Right forelimb (tissue), 1 donor: ENCODE measurements at places on chromosomes 11 and 22.

DNA sequence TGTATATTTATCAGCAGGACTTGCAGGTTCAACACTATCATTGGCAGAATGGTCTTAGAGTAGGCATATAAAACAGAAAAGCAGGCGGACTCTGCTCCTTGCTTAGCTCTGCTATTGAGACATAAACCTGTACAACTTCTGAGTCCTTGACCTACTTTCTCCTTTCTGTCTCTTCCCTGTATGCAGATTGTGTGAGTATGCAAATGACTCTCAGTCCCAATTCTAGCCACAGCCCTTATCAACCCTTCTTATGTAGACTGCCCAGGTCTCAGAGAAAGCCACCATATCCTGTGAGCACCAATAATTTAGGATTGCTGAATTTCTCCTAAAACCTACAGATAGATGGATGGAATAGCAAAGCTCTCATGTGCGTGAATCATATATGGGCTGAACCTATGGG, 367.6 kb upstream of the DDI1 start:
- DNase-seq = no peak

DNA sequence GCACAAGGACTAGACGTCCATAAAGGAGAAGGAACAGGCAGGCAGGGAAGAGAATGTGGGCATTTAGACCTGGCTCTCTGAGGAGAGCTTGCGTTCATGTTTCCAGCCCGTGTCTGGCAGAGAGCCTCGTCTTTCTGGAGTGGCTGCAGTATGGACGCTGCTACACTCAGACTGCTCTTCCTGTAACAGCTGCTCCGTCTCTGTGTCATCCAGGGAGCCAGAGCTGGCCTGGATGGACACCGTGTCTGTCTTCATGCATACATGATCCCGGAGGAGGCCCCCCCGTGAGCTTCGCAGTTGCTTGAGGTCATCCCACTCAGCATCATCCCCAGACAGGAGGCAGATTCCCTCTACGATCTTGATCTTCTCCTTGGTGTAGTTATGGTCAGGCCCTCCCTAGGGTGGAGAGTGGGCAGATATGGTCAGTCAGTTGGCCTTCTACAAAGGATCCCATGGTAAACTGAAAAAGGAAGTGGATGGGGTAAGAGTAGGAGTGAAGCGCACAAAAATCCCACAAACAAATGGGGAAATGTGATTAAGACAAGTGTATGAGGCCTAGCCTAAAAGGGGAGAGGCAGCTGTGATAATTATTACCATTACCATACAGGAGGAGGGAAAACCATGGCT, 13.0 kb upstream of the CKAP5 start:
- no peak for DNase-seq

DNA sequence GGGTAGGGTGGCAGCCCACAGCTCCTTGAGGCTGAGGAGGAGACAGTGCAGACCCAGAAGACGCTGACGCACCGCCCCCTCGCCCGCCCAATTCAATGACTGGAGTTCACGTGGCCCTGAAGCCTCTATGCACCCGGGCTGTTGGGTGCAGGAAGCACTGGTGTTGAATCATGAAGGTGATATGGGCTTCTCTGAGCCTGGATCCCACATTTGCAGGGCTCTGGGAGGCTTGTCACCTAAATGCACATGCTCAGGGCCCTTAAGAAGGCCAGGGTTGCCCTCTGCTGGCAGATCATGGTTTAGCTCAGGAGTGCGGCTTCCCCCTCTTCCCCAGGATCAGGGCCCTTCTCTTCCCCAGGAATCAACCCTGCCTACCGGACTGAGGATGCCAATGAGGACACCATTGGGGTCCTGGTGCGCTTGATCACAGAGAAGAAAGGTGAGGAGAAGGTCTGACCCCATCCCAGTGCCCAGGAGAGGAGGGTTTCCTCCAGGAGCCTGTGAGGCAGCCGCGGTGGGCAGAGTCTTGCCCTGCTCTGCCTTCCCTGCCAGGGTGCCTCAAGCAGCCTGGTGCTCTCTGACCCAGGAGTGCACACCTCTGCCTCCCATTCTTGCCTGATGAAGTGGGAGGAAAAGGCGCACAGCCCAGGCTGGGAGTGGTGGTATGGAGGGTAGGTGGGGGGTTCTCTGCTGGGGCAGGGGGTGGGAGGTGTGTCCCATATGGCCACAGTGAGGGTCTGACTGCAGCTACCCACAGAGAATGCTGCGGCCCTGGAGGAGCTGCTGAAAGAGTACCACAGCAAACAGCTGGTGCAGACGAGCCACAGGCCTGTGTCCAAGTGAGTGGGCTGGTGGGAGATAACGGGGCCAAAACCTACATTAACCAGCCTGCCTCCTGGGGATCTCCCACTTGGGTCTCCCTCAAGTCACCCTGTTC, 17.5 kb downstream of the RELT start:
- peak; percentile 80 for DNase-seq

DNA sequence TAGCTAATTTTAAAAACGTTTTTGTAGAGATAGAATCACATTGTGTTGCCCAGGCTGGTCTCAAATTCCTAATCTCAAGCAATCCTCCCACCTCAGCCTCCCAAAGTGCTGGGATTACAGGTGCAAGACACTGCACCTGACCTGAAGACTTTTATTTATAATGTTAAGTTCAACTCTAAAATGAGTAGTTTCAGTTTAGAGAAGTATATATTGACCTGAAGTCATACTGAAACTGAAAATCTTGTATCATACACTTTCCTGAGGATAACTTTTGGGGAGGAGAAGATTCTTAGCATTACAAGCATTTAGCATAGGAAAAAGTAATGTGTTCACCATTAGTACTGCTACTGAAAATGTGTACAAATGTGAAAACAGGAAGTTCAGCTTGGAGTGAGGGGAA, 249.3 kb downstream of the CASP12 start:
- no peak for DNase-seq

DNA sequence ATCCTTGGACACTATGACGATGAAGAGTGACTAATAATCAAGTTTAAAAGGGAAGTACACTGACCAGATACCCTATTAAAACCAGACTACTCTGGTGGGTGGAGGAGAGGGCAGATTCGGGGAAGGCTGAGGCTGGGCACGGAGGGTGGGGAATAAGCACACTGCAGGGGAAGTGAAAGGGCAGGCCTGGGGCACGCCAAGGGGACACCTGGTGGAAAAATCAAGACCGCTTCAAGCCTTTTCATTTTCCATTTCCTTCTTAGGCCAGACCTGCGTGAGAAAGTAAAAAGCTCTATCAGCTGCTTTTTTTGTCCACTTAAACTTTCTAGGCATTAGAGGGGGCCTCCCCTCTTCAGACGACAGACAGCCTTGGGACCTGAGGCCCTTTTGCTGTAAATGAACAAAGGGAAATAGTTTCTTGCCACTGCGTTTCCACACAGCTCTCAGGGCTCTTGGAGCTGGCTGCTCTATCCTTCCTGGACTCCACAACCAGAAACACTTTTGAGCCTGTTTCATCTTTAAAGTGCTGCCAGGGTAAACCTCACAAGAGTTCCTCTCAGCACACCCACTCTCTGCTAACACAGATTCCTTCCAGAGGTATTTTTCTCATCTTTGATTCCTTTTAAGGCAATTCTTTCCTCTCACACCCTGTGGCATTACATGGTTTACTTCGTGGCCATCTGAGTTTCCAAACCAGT, 25.0 kb upstream of the SERPIND1 start:
- DNase-seq = no peak

- DNase-seq = no peak
These were observed 44.5 kb downstream of the RAB6A start for GRCh38 chr11:73716153-73717056.

DNA sequence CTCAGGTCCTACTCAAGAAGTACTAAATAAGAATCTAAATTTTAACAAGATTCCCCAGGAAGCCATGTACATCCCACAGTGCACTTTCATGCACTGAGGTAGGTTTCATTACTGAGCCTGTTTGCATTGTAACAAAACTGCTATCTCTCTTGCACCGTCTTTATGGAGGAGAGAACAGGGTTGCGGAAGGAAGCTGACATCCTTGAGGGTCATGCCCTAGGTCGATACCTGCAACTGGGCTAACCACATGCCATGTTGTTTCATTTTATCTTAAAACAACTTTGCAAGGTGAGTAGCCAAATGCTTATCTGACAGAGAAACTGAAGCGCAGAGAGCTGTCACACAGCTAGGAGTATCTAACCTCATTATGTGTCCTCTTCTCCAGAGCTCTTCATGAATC, 656.3 kb upstream of the TENM4 start:
- no peak for DNase-seq

DNA sequence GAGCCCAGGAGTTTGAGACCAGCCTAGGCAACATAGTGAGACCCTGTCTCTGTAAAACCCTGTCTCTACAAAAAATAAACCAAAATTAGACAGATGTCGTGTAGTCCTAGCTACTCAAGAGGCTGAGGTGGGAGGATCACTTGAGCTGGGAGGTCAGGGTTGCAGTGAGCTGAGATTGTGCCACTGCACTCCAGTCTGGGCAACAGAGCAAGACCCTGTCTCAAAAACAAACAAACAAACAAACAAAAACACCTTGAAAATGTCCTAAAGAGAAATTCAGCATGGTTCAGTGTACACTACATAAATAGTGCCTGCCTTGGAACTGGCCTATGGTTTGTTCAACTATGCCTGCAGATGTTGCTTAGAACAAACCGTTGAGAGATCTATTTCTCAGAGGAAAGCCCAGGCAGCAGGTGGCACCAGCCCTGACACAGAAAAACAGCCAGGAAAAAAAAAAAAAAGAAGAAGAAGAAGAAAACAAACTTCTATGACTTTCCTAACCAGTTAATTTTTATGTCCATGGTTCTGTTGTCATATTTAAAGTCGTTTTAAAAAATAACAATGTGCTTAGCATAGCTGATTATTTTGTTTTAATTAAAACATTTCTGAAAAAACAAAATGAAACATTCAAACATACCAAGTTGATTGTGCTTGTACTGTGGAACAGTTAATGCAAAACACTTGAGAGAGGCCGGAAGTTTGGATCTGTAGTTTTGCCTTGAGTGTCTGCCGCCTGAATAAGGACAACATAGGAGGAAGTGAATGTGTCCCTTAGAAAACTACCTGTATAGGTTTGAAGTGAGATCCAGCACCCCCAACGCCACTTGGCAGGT, 5.4 kb downstream of the KREMEN1 start:
- DNase-seq = no peak

- DNase-seq = no peak
These were observed 4.7 kb downstream of the KLHDC7B start for GRCh38 chr22:50550395-50550794.

- DNase-seq = no peak
These were observed 8.0 kb downstream of the MPEG1 start for GRCh38 chr11:59204746-59205145.

- peak; percentile 41 for DNase-seq
These were observed 91.5 kb downstream of the MORC2 start for GRCh38 chr22:30876915-30877553.

DNA sequence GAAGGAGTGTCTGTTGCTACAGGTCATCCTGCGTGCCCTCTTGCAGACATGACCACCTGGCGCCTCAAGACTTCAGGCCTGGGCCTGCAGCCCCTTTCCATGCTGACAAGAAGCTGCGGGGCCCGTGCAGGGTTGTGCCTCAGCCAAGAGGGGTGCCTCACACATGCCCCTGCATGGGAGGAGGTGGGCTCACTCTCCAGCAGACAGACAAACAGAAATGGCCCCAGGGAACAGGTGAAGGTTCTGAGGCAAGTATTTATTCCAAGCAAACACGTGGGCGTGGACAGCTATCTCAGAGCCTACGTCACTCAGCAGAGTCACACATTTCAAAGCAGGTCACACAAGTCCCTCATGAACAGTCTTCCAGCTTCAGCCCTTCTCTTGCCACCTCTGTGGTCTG, 5.9 kb upstream of the SYCE3 start:
- DNase-seq = no peak

DNA sequence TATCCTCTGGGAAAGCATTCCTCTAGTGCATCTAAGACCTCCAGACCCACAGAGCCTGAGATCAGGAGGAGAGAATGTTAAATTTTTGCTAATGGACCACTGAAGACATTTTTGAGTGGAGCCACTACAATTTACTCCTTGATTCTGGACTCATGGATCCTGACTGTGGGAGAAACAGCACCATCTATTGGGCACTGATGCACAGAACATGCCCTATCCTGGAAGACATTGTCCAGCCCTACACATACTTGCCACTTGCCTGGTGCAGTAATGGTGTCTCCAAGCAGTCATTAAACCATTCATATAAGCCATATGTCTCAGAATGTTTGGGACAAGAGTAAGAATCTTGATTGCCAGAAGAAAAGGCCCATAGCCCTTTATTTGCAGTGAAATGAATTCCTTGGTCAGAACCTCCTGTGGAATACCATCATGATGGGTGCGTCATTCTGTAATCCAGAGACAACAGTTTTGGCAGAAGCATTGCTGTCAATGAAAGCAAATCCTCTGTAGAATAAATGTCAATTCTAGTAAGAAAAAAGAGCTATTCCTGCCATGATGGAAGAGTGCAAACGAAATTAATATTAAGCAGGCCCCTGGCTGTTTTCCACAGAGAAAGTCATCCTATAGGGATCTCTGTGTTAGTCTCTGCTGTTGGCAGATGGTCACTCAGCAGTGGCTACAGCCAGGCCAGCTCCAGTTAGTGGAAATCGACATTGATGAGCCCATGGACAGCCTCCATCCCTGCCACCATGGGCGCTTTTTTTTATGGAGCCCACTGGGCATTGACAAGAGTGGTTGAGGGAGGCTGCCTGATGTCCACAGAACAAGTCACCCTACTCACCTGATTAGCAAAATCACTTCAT, 43.5 kb downstream of the GGTLC2 start:
- DNase-seq = peak; percentile 67

GRCh38 chr22:19742160-19743066, 18.2 kb upstream of the TBX1 start:
- DNase-seq = no peak

- no peak for DNase-seq
These were observed 119.1 kb upstream of the CD82 start for GRCh38 chr11:44446366-44446762.

DNA sequence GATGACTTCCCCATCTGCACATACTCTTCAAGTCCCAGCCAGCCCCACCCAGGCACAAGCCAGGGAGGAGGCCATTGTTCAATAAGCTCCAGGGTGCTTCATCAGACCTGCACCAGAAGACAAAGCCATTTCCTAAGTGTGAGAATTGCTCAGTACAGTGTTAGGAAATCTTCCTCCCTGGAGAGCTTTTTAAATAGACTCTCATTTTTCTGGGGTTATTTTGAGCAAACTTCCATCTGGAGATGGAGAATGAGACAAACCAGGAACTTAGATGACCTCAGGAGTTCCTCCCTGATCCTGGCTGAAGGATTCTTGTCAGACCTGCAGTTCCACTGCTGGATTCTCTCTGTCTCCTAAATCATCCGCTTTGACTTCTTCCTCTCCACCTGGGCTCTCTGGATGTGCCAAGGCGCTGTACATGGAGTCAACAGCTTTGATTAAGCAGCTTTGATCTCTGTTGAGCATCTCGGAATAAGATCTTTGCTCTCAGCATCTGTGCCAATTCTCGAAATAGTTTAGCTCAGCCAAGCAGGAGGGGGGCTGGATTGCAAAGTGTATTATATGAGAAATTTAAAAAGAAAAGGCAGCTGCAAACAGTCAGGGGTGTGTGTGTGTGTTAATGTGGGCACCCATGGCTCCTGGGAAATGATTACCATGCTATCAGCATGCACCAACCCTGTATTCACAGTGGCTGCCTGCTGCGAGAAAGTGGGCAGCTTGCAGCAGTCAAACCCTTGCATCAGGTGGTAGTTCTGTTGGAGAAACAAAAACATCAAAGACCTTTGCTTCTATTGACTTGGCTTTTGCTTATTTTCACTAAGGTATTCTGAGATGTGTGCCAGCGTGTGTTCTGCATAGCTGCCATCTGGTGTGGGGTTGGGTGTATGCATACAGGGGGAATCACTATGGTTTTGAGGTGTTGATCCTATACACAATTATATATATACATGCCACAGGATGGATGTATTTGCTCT, 70.2 kb upstream of the NAV2 start:
- DNase-seq = no peak

GRCh38 chr11:8031248-8032115, 44.3 kb downstream of the EIF3F start:
- DNase-seq = no peak

- DNase-seq = no peak
These were observed 2.0 kb upstream of the VEGFB start for GRCh38 chr11:64232182-64232966.
